ENCODE measurements at places on chromosomes 16 and 17.

GRCh38 chr17:6780001-6780400, 4.0 kb downstream of the FBXO39 start:
- no peak for DNase-seq

GRCh38 chr17:38421871-38422827, 6.1 kb upstream of the ARHGAP23 start:
- DNase-seq: no peak

DNA sequence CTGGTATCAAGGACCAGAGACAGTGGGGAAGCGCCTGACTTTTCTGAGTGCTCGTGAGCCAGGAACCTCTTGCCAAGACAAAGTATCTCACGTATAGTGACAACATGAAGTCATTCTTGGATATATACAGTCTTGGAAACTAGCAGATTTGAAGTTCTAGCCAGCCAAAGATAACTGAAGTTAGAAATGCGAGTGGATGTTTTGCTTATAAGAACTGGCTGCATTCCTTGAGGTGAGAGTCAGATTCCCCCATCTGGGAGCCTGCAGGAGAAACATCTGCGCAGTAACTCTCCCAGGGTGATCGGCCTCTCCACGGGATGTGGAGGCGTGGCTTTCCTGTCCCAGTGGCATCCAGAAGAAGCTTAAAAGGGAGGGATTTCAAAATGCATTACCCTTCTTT, 89.8 kb downstream of the SHISA6 start:
- DNase-seq: no peak

DNA sequence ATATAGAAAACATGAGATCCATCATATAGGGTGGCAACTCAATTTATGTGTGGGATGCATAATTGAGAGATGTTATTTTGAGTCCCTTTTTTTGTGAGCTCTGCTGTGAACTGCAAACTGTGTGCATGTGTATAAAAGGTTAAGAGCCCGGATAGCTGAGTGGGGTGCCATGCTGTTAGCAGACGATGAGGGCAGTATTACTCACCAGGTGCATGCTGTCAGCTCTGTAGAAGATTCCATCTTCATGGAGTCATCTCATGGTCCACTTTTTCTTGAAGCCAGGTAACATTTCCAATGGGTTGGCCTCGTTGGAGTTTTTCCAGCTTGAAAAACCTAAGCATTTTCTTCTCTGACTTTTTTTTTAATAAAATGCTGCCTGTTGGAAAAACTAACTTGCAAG, 43.0 kb upstream of the RHBDL3 start:
- DNase-seq: no peak

DNA sequence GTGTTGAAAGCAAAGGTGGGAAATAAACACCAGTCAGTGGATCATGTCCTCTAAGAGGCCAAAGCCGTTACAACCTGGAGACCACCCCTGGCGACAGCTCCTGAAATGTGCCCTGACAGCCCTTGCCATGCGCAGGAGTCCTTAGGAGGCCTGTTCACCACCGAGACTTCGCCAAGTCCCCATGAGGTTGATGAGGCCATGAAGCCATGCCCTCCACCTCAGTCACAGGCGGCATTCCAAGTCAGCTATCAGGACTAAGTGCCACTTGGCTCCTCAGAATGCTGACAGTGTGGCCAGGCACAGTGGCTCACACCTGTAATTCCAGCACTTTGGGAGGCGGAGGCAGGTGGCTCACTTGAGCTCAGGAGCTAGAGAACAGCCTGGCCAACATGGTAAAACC, 27.1 kb downstream of the ADAM11 start:
- DNase-seq: no peak

DNA sequence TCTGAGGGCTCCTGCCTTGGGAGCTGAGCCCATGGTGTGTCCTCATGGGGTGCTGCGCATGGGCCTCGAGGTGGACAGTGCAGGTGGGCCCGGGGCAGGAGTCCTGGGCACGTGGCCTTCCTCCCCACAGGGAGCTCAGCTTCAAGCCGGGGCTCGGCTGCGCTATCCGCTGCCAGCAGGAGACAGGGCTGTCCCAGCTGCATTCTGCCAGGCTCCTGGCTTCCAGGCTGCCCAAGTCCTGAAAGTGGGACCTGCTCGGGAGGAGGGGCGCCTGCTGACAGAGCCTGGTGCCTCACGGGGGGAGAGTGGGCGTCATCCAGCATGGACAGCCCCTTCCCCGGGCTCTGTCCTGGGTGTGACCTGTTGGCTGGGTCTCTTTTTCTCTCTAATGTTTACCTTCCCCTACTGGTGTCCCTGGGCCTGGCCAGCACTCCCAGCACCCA, 7.1 kb downstream of the TRAF7 start:
- DNase-seq: no peak

GRCh38 chr17:43907998-43908721, 824 bp upstream of the MPP2 start:
- DNase-seq: peak; percentile 18

GRCh38 chr16:49491771-49492761, 118.5 kb downstream of the C16orf78 start:
- DNase-seq: peak; percentile 18
